ENCODE measurements at places on chromosomes 13 and 19.
A peak's percentile ranks its signal among the peaks of the same experiment; 100 is the strongest.

DNA sequence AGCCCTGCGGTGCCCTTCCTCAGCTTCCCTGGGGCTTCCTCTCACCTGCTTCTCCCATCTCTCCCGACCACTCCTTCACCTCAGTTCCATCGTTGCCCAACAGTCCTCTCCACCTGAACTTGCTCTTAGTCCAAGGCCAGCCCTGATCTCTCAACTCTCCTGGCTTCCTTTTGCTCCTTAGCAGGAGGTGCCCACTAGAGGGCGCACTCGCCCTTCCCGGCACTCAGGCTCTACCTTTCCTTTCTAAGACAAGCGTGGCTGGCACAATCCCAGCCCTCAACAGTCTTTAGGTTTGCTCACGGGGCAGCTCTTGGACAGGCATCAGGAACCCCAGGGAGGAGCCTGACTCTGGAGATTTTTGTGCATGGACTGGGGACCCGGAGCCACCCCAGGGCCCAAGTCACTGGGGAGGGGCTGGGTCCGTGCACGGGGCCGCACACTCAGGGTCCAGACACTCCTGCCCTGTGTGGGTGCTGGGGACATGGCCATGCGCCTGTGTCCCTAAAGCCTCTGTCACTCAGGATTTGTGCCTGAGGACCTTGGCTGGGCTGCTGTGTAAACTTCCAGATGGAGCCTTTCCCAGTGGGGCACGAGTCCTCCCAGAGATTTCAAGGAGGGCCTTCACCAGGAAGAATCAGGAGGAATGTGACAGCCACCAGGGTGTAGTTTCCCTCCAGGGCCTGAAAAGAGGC lies 12.1 kb upstream of the CEACAM8 start:
- DNase-seq: no peak

DNA sequence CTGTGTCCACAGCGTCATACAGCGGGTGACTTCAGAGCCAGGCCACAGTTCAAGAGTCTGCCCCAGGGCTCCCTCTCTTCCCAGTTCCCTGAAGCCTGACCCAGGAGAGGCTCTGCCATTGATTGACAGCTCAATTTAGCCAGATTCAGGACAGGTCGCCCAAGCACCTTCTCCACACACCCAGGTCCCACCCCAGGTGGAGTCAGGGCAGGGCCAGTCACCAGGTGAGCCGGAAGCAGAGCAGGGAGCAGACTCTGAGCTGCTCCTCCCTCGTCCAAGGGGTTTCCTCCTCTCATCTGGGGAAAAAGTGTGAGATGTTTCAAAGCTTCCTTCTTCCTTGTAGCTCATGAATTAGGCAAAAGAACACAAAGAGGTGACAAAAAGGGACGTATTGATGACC lies 5.6 kb downstream of the CEACAM7 start:
- no peak for DNase-seq

DNA sequence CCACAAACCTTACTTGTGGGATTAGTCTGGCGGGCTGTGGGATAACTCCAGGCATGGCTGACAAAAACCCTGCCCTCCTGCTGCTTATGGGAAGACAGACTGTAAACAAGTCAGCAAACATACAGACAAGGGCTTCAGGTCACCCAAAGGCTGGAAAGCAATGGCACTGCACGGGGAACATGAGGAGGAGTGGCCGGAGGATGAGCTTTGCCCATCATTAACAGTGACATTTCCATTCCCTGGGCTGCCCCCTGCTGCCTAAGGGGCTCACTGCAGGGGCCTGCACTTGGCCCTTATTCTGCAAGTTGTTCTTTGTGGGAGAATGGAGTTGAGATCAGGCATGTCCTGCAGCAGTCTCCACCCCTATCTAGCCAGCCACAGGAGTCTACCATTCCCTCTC lies 91.3 kb downstream of the UQCRFS1 start:
- no peak for DNase-seq

DNA sequence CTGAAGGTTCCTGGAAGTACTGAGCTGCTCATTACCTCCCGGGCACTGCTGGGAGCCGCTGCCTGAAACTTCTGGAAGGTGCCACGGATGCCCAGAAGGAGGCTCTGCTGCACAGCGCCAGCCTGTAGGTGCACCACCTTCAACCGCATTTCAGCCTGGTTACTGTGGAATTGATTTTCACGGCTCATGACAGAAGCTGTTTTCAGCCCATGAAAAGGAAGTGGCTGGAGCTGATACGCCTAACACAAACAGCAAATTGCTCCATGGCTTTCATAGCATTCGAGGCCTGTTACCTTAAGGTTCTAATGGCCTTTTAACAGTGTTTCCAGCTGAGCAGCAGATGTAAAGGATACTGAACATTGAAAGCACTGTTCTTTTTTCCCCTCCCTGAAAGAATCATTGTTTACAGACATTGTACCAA lies 22.0 kb downstream of the GPC6 start:
- no peak for DNase-seq

- no peak for DNase-seq
Measured at GRCh38 chr13:110442930-110443621, 118.4 kb downstream of the RAB20 start.

- DNase-seq: peak; percentile 26
Measured at GRCh38 chr13:49183672-49184325, 36.3 kb upstream of the MLNR start.

DNA sequence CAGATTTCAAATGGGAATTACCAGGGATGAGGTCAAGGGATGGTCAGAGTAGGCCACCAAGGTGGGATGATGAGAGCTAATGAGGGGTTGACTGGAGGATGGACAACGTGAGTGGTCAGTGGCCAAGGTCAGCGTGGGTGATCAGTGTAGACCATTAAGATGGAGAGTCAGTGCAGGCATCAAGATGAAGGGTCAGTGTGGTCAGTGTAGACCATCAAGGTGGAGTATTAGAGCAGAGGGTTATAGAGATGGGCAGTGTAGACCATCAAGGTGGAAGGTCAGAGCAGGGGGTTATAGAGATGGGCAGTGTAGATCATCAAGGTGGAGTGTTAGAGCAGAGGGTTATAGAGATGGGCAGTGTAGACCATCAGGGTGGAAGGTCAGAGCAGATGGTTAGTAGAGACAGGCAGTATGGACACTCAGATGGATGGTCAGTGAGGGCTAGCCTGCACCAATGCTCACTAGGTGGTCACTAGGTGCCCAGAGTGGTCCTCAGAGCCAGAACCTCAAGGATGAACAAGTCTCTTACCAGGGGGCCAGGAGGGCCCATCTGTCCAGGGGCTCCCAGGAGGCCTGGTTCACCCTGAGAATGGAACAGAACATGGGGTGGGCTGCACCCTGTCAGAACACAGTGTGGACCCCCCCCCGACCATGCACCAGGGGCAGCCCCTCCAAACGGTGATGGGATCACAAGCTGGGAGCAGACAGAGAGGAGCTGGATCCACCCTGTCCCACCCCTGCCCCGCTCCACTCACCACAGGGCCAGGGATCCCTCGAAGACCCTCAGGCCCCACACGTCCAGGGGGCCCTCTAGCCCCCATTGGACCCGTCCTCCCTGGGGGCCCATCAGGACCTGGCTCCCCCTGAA lies 32.7 kb upstream of the OLFM2 start:
- DNase-seq: no peak

- no peak for DNase-seq
Measured at GRCh38 chr19:46326608-46327007, 20.3 kb upstream of the PPP5C start.

DNA sequence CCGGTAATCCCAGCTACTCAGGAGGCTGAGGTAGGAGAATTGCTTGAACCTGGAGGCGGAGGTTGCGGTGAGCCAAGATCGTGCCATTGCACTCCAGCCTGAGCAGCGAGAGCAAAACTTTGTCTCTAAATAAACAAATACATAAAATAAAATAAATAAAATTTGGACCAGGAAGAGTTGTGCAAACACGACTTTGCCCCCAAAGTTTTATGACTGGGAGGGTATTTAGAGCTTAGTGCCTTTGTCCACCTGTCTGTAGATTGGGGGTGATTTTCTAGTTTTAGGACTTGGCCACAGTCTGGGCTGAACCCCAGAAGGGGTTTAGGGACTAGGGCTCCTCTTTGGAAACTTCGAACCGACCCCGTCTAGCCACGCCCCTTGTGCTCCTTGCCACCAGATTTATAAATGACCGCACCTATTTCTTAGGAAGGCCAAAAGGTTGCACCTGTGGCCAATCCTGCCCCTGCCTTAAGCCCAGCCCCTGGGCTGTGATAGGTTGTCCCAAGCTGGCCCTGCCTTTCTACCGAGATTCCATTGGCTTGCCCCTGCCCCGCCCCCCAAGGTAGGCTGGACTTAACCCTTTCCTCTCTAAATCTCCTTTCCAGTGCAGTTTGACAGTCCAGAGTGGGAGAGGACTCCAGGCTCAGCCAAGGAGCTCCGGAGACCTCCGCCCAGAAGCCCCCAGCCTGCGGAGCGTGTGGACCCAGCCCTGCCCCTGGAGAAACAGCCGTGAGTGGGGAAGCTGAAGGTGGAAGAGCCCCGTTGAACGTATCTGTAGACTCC lies 5.3 kb downstream of the SHD start:
- no peak for DNase-seq

- no peak for DNase-seq
Measured at GRCh38 chr13:72293206-72293605, 426.2 kb upstream of the DACH1 start.

- DNase-seq: no peak
Measured at GRCh38 chr13:88085036-88085435, 413.9 kb downstream of the SLITRK5 start.

GRCh38 chr19:38162094-38162493 lies 61.9 kb downstream of the DPF1 start:
- DNase-seq: no peak

DNA sequence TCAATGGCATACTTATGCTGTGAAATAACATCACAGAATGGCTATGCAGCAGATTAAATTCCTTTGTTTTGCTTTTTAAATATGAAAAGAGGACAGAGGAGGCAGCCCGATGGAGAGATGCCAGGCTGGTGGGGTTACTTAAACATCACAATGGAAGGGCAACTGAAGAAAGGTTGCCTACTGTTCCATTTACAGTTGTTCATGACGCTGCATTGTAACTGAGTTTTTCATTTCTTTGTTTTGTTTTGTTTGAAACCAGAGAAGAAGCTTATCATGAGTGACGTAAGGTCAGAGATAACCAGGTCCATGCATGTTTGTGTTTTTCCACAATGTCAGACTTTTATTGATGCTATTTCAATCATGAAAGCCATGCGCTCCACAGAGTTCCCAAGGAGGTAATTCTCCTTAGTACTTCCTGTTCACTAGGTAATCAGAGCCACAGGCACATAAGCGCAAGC lies 273.8 kb downstream of the LHFPL6 start:
- DNase-seq: no peak

DNA sequence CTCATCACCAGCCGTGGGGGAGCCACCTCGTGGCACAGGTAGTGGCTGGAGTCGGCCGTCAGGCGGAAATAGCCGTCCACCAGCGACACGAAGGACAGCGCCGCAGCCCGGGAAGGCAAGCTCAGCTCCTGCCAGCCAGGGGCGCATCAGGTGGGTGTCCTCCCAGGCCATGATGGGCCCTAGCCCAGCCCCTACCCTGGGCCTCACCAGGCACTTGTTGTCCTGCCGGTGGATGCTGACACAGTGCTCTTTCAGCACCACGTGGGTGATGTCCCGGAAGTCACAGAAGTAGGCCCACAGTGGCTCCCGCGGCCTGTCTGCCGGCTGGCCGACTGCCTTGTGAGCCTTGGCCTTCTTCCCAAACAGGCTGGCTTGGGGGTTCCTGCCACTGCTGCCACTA lies 15.7 kb downstream of the TYK2 start:
- no peak for DNase-seq

DNA sequence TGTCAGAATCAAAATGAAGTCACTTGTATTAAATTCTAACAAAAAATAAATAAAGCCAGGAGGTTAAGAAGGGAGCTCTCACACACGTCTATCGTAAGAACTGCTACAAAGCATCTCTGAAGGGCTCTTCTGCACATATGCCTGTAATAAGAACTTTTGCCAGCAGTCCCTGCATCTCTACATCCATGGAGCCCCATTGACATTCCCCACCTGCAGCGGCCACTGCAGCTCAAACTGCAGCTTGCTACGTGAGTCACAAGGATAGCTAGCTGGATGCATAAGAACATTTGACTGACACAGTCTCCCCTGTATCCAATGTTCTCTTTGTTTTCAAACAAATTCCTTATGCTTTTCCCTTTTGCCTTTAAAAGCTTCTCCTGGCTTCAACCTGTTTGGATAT lies 68.3 kb downstream of the DNAJC3 start:
- DNase-seq: no peak

DNA sequence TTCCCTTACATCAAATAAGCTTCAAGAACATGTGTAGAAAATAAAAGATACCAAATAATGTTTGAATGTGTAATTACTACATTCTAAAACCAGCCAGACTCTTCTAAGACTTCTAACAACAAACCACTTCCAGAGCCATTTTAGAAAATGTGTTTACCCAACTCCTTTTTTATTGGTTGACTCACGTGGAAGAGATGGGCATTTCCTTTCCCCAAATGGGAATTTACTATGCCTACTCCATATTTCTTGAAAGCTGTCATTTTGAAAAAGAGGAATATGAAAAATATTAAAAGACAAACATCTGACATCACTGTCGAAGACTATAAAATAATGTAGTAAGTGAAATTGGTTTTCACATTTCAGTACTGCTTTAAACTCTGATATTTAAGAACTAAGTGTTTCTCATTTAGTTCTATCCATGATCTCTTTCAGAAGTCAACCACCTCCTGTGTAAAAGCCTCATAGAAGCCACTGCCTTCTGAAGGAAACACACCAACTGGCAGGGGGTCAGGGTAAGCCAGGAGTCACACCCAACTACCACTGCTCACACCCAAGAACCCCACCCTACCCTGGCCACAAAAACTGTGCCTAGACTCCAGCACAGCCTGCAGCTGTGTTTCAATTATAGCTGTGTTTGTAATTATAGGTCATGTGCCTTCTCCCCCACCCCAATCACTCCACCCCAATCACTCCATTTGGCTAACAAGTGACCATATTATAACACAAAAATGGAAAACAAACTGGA lies 86.8 kb downstream of the UBL3 start:
- DNase-seq: no peak

- no peak for DNase-seq
Measured at GRCh38 chr19:35756377-35757230, at the start of gene HSPB6. Gene HSPB6, minus strand, starts transcription at chr19:35757029. Its CDS starts 21 bp downstream, at chr19:35757008.

GRCh38 chr13:40676007-40676406 lies 9.6 kb upstream of the FOXO1 start:
- no peak for DNase-seq

DNA sequence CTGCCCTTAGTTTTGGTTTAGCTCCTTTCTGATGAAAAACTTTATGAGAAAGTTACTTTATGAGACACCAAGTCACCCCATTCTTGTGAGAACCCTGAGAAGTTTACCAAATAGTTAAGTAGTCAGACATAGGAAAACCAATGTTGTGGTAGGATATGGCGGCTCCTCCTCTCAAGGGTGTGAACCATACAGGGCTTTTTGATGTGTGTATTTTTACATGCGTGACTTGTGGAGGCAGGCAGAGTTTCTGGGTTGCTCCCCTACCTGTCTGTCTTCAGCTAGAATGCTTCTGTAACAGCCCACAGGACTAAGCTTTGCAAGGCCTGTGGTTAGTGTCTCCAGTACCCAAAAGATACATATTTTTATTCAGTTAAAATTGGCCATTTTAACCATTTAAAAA lies 18.3 kb downstream of the UBAC2 start:
- no peak for DNase-seq
